Activated CD8-positive, alpha-beta memory T cell treated with anti-CD3 and anti-CD28 coated beads for 1 hour (primary cell): ENCODE measurements at places on chromosomes 3 and 15.

DNA sequence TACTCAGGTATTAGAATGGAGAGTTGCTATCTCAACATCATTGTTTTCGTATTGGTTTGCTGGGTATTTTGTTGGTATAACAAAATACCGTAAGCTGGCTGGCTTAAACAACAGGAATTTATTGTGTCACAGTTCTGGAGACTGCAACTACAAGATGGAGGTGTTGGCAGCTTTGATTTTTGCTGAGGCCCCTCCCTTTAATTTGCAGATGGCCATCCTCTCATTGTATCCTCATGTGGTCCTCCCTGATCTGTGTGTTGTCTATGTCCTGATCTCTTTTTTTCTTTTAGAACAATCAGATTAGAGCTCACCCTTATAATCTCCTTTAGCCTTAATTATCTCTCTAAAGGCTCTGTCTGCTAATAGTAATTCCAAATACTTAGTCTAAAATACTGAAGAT is 299.8 kb upstream of the GOLIM4 start:
- DNase-seq, result no peak

- DNase-seq, result no peak
Observed at GRCh38 chr3:36904641-36905040, 40.2 kb downstream of the TRANK1 start.

DNA sequence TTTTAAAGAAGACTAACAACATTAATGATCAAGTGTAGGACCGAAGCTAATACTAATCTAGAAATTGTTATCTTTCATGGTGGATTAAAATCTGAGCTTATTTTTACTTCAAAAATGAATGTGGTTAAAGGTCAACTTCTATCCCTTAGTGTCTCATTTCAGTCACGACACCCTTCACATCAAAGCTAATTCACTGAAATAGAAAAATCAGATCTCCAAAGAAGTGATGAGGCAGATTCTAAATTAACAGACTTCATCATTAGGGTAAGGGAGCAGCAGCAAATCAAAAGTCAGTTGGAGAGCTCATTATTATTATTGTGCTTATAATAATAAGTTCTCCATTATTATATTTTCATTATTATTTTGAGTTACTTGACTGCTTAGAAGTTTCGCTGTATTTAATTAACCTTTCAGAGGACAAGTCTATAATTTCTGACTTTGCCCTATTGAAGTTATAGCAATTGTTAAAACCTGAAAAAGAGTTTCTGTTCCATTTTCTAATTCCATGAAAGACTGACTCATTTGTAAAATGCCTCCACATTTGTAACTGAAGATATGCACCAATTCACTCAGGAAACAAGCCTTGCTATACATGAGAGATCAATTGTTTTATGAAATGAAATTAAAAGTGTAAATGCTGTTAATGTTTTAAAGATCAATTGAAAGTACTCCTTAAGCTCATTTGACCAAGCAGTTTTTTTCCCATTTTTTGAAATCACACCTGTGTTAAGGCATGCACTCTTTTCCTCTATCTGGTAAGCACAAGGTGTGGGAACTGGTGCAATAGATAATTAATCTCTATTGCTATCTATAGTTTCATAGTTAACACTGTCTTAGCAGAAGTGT is 23.1 kb upstream of the CMC1 start:
- no peak for DNase-seq

- no peak for DNase-seq
Observed at GRCh38 chr3:5017925-5018531, 38.8 kb downstream of the BHLHE40 start.

DNA sequence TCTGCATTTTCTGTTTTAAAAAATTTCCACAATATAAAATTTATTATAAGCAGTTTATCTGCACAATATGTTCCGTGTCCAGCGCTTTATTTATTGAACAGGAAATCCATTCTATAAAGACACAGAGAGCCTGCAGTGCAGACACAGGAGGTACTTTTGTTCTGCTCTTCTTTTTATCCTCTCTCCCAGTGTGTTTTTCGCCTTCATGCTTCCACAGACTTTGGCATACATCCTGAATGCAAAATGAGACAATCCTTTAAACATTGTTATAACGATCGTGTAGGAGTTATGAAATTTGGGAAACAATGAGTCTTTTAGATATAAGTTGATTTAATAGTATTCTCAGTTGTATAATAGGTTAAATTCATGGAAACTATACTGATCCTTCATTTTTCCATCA is 749.2 kb downstream of the NAALADL2 start:
- DNase-seq, result no peak

- peak; percentile 12 for DNase-seq
Observed at GRCh38 chr3:14425581-14426304, 23.3 kb downstream of the SLC6A6 start.

DNA sequence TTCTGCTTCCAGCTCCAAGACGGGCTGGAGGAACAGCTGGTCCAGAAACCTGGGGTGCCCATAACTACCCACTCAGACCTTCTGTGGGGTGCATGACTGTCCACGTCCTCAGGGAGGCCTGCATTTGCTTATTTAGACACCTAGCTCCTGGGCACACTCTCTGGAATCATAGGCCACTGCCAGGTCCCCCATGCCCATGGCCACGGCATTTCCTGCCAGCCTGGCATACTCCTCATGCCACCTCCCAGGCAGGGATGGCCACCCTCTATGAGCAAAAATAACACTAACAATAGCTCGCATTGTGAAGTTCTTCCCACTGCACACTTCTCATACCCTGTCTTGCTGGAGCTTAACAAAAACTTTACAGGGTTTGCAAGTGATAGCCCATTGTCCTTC is 166.9 kb upstream of the TPM1 start:
- no peak for DNase-seq

- no peak for DNase-seq
Observed at GRCh38 chr3:153171918-153172317, 9.9 kb downstream of the RAP2B start.

- DNase-seq, result no peak
Observed at GRCh38 chr3:3587647-3587972, 211.6 kb upstream of the LRRN1 start.

DNA sequence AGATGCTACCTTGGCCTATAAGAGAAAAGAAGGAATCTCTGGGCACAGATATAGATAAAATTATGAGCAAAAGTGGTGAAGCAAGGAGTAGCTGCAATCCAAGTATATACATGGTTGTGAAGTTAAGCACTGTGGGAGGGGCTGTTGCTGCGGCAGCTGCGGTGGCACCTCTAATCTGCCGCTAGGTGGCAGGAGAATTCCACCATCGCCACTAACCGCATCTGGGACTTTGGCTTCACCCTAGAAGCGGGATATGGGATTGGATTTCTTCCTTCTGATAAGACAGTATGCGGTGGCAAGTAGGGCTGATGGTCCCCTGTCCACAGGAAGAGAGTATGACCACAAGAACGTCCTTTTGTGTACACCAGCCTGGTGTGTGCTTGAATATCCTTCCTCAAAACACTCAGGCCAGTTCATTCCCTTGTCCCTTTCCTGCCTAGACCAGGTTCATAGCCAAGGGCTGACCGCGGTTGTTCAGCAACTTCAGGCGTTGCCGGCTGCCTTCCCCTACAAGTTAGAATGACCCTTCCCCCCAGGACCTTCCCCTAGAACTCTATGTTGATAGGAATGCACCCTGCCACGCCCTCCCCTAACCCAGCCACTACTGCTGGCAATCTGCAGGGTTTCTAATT is 5.1 kb downstream of the MAGEL2 start:
- no peak for DNase-seq

GRCh38 chr15:58734859-58735258 is 14.6 kb downstream of the ADAM10 start:
- no peak for DNase-seq

- no peak for DNase-seq
Observed at GRCh38 chr3:56302417-56302816, 165.8 kb downstream of the ERC2 start.

DNA sequence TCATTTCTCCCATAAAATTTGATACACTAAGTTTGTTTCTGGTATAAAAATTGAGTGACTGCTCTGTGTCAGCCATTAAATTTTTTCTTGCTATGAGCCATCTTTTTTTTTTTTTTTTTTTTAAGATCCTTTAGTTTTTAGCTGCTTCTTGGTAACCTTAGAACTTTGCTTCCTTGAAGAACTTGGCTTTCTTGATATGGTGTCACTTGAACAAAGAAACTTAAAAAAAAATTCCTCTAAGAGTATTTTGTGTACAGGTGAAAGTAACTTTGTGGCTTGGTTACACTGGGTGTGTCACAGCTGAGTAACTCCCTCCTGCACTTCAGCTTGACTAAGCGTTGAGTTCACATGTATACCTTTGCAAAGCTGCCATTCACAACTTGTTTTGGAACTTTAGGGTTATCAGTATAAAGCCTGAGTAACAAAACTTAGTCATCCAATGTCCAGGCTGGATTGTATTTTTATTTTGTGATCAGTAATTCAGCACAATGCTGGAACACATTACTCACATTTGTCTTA is 6.5 kb downstream of the CHD2 start:
- DNase-seq, result peak; percentile 34
